ENCODE measurements at places on chromosomes 1 and 21.

- DNase-seq = no peak
Observed at GRCh38 chr1:164591858-164592257, 32.9 kb downstream of the PBX1 start.

- no peak for DNase-seq
Observed at GRCh38 chr1:33454646-33455282, 17.7 kb upstream of the ZSCAN20 start.

DNA sequence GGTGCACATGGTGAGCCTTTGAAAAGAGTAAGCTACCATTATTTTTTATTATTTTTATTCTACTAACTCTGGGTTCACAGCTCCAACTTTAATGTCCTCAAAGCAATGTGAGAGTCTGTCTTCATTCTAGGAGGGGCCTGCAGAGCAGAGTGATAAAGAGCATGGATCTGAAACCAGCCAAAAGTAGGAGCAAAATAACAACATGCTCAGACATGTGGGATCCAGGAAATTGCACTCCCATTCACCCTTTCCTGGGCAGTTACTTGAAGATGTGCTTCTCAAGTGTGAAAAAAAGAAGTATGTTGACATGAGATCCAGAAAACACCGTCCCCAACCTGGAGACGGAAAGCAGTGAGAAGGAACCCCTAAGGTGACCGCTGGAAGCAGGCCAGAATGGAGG is 8.7 kb upstream of the LIN28A start:
- DNase-seq = no peak

DNA sequence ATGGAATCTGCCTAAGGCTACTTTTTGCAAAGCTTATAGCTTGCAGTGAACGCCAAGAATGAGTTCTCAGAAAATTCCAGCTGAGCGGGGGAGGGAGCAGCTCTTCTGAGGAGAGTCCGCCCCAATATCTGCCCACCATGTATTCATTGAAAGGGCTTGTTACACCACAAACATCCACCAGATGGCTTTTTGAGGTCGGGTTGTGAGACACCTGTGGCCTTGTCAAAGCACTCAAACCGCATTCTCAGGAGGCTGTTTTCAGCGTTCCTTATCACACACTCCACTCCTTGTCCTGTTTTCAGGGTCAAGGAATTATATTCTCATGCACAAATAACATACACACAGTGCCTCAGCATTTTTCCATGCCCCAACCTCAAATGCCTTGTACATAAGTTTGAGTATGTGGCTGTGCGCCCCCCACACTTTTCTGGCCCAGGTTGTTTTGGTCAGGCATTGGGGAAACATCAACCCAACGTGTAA is 3.9 kb upstream of the C4BPB start:
- no peak for DNase-seq

- no peak for DNase-seq
Observed at GRCh38 chr1:225896494-225896893, 7.5 kb upstream of the LEFTY1 start.

- DNase-seq = no peak
Observed at GRCh38 chr1:158274797-158275196, 14.9 kb upstream of the CD1C start.

- no peak for DNase-seq
Observed at GRCh38 chr1:157949074-157949354, 44.4 kb upstream of the KIRREL1 start.

DNA sequence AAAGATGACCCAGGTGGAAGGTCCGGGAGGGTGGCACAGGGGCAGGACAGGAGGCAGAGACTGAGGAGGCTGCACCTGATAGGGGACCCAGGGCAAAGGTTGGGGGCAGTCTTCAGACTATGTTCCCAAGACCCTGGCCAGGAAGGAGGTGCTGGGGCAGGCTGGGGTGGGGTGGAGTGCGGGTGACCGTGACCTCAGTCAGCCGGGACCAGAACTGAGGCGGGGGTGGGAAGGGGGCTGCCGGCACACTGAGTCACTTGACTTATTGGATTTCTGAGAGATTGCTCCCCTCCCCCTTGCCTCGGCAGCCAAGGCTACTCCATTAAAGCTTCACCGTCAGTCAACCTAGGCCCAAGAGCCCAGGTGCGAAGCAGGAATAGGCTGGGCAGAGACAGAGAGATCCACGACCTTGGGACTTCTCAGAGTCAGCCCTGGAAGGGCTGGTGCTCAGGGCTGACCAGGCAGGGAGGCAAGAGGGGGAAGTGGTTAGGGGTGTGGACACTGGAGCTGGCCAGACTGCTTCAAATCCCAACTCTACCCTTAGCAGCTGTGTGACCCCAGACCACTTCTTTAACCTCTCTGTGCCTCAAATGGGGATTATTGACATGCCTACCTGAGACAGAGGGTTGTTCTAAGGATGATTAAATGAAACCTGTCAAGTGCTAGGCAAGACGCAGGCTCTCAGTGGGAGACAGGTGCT is 47.9 kb upstream of the LAPTM5 start:
- no peak for DNase-seq

- no peak for DNase-seq
Observed at GRCh38 chr1:165635329-165635728, 4.3 kb downstream of the MGST3 start.

GRCh38 chr1:9782897-9783296 is 40.9 kb downstream of the CLSTN1 start:
- DNase-seq = no peak

- no peak for DNase-seq
Observed at GRCh38 chr1:209414803-209415329, 168.6 kb upstream of the CAMK1G start.

DNA sequence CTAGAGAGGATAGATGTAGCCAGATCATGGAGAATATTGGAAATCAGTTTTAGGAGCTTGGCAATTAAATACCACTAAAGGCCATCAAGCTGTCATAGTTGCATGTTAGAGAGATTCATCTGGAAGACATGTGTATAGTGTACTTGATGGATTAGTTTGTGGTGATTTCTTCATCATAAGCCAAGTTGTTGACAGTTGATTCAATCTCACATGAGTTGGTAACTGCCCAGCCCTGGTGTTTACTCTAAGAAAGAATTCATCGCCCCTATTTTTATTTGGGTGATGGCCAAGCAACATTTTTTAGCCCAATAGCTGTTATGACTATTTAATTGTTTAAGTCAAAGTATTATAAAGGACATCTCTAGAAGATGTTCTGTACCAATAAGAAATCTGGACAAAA is 737.6 kb downstream of the PLA2G4A start:
- no peak for DNase-seq

DNA sequence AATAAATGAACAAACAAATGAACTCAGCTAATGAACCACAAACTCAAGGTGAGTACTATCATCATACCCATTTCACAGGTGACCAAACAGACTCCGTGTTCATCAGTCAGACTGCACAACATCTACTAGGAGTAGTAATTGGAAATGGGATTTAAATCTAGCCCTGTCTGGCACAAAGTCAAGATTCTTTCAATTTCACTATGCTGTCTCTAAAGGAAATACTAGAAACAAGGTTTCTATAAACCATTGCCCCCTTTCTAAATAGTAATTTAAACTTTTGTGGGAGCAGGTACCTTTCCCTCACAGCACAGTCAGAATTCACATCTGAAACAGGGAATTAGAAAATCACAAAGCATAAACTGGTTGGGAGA is 160.3 kb downstream of the TGFBR3 start:
- DNase-seq = no peak

DNA sequence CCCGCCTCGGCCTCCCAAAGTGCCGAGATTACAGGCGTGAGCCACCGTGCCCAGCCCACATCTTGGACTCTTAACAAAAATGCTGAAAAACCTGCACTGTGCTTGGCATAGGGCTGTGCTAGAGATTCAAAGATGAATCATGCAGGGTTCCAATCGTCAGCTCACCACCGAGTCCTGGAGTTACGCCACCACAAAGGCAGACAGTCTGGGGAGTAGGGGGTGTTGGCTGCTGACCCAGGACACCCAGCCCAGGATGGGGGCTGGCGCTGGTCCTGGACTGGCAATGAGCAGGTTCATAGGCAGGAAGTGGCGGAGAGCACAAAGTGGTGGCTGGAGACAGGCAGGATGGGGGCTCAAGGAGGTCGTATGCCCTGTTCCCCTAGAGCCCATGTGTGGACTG is 16.0 kb downstream of the PSRC1 start:
- DNase-seq = no peak

DNA sequence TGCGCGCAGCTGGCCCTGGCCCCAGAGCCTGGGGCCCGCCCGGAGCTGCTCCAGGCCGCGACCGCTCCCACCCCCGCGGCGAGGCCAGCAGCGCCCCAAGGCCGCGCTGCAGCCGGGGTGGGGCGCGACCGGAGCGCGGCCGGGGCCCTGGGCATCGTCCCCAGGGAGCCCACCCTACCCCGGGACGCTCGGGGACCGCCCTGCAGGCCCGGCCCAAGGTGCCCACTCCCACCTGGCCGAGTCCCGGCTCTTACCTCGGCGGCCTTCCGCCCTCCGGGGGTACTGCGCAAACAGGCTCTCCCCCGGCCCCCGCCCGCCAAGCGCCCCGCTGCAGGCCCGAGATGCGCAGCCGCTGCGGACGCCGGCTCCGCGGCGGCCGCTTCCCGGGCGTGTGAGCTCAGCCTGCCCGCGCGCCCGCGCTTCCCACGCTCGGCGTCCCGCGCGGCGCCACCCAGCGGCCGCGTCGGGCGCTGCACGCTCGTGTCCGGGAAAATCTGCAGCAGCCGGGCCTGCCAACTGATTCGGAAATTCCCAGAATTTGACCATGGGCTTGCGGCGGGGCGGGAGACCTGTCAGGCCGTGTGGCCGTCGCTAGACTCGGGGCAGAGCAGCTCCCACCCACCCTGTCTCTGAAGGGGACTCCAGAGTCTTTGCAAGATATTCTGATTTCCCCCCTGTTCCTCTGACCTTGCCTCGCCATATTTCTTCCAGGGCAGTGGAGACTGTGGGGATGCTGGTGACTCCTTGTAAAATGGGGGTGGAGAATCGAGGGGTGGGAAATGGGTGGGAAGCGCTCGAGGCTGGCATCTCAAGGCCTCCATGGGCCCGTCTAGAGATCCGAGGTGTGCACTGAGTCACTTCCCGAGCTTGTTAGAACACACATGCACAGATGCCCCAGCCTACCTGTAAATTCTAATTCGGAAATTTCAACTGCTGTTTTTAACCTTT is 41.9 kb downstream of the CD34 start:
- DNase-seq = peak; percentile 92

GRCh38 chr1:66397192-66397591 is 136.8 kb upstream of the SGIP1 start:
- no peak for DNase-seq

DNA sequence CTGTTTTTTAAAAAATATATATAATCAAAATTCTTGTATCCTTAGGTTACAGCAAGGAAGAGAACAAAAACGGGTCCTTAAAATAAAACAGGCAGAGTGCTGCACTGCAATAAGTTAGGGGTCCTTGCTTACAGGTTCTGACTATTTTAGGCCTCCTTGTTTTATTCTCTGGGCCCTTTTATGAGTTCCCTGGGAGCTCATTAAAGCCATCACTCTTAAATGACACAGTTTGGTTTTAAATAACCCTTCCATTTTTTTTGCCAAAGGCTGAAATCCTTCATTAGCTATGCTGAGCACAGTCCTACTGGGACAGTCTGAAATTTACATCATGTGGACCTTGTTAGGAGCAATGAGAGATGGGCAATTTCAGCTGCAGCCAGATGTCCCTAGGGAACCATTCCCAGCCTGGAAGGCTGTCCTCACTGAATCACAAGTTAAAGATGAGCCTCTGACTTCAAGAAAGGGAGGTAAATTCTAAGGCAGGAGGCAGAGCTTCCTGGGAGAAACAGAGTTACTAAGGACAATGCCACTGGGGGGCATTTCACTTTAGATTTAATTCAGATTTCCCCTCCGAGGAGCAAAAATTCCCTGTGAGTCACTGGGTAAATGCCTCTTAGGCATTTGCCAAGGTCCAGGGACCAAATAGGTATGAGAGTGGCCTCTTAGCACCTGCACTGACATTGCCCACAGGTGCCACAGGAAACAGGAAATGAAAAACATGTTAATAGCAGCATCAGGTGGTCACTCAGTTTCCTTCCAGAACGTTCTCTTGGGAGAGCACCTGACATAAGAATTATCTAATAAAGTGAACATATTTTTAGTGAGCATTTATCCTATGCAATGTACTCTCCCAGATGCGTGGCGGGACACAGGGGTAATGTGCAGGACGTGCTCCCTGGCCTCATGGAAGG is 3.8 kb upstream of the MUL1 start:
- no peak for DNase-seq

GRCh38 chr1:30232288-30232899 is 491.0 kb downstream of the MATN1 start:
- no peak for DNase-seq

DNA sequence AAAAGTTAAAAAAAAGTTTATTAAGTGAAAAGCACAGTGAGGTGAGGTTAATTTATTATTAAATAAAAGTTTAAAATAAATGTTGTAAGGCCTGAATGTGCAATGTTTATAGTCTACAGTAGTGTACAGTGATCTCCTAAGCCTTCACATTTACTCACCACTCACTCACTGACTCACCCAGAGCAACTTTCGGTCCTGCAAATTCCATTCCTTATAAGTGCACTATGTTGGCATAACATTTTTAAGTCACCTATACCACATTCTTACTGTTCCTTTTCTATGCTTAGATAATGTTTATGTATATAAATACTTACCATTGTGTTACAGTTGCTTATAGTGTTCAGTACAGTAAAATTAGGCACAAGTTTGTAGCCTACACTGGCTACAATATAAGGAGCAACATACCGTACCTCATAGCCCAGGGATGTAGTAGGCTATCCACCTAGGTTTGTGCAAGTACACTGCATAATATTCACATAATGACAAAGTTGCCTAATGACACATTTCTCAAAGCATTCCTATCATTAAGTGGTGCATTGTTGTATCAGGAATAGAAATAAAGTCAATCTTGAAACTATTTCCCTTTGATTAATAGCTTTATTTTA is 426.5 kb upstream of the BRINP3 start:
- DNase-seq = no peak

- DNase-seq = no peak
Observed at GRCh38 chr1:92964998-92965397, 3.7 kb upstream of the DIPK1A start.

DNA sequence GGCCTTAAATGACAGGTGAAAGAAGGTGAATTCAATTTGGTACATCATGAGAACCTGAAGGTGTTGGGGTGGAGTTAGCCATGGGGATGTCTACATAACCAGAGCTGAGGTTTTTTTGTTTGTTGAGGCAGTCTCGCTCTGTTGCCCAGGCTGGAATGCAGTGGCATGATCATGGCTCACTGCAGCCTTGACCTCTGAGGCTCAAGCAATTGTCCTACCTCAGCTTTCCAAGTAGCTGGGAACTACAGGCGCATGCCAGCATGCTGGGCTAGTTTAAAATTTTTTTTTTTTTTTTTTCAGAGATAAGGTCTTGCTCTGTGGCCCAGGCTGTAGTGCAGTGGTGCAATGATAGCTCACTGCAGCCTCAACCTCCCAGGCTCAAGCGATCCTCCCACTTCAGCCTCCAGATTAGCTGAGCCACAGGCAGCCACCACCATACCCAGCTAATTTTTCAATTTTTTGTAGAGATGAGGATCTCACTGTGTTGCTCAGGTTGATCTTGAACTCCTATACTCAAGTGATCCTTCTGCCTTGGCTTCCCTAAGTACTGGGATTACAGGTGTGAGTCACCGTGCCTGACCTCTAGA is 1.9 kb upstream of the MPZ start:
- DNase-seq = no peak
